Memory B cell (primary cell): ENCODE measurements at places on chromosomes 7 and 10.

DNA sequence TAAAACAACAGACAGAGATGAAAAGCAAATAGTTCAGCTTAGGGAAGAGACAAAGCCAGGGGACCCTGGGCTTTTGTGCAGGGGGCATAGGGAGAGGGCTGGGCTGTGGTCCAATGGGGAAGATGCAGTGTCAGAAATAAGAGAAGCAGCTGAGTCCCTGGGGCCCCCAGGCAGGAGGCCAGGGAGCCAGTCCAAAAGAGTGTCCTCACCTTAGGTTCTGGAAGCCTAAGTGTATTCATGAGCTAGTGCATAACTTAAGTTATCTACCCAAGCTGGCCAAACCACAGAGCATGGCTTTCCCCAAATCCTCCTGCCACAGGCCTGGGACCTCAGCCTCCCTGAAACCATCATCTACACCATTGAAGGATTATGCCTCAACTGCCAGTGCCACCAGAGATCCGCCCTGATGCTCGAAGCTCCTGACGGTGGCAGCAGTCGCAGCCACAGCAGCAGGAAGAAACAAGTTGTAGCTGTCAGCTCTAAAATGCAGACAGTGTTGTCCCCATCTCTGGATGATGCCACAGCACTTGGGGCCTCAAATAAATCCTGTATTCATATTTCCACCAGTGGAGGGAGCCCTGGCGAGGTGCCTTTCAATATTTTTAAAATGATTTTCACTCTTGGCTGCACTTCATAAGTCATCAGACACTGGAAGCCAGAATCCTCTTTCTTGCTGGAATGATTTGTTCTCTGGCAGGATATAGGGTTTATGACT lies 574.6 kb downstream of the GRID1 start:
- no peak for DNase-seq
- H3K27me3 ChIP-seq: no peaks in the 10 kb centered on the region
- no peak overlapping the region for H3K27ac ChIP-seq

GRCh38 chr7:44373418-44373740 lies 48.0 kb upstream of the CAMK2B start:
- peaks cover 4% of the 10 kb centered on the region for H3K27me3 ChIP-seq
- peaks cover 22% of the 10 kb centered on the region for H3K4me1 ChIP-seq
- no peaks in the 10 kb centered on the region for H3K36me3 ChIP-seq
- no peak for DNase-seq

DNA sequence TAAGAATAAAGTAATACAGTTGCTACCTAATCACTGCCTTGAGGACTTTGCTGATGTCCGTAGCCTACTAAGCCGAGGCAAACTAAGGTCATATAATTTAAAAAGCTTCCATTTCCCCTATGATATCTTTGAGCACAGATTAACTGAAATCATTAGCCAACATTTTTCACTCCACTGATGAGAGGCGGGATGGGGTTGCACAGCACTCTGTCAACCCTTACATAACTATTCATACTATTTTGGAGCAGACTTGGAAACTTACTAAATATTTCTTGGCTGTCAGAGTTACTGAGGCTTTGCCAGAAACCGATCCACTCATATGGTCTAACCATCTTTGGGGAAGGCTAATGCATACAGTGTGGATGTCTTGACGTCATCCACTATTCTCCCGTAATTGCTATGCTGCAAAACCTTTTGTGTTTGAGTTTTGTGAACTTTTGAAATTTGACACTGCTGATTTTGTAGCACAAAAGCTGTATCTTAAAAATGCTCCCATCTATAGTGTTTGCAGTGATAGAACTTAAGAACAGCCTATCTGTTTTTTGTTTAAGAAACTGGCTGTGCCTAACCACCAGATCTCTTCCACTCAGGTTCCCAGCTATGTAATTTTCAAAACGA lies 248.7 kb downstream of the TSPAN12 start:
- no peak for DNase-seq
- no peaks in the 10 kb centered on the region for H3K27me3 ChIP-seq
- H3K36me3 ChIP-seq: no peaks in the 10 kb centered on the region
- H3K4me3 ChIP-seq: no peak overlapping the region
- H3K27ac ChIP-seq: no peak overlapping the region

DNA sequence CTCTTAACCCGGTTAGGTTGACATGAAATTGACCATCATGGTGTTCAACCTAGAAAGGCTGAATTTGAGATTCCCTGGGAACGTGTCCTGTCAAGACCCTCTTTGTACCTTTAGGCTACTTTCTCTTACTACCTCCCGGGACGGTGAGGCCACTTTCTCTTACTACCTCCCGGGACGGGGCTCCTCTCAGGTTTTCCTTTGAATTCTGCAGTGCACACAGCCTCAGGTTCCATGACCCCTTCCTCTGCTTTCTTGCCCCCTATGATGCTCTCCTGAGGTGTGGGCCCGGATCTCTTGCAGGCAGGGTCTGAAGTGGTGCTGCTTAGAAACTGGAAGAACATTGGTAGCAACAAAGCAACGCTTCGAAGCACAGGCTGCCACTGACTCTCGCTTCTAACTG lies 155.3 kb downstream of the CAMK1D start:
- peaks cover 54% of the 10 kb centered on the region for H3K4me1 ChIP-seq
- H3K27ac ChIP-seq: no peak overlapping the region
- DNase-seq: no peak
- peaks cover 8% of the 10 kb centered on the region for H3K36me3 ChIP-seq
- H3K27me3 ChIP-seq: no peaks in the 10 kb centered on the region

GRCh38 chr10:70169011-70169410 lies 1.3 kb downstream of the SAR1A start:
- peaks cover 4% of the 10 kb centered on the region for H3K36me3 ChIP-seq
- H3K27ac ChIP-seq: peak overlapping the region; percentile 98
- H3K4me3 ChIP-seq: peak overlapping the region; percentile 98

- no peak overlapping the region for H3K4me3 ChIP-seq
- peaks cover 23% of the 10 kb centered on the region for H3K4me1 ChIP-seq
- H3K36me3 ChIP-seq: no peaks in the 10 kb centered on the region
- no peaks in the 10 kb centered on the region for H3K27me3 ChIP-seq
- no peak for DNase-seq
Measured at GRCh38 chr7:50164559-50165170, 71.6 kb upstream of the ZPBP start.

- no peaks in the 10 kb centered on the region for H3K36me3 ChIP-seq
- DNase-seq: no peak
- H3K4me3 ChIP-seq: no peak overlapping the region
- H3K27ac ChIP-seq: no peak overlapping the region
- H3K4me1 ChIP-seq: peaks cover 15% of the 10 kb centered on the region
Measured at GRCh38 chr10:99435986-99436638, 5.7 kb upstream of the GOT1 start.

DNA sequence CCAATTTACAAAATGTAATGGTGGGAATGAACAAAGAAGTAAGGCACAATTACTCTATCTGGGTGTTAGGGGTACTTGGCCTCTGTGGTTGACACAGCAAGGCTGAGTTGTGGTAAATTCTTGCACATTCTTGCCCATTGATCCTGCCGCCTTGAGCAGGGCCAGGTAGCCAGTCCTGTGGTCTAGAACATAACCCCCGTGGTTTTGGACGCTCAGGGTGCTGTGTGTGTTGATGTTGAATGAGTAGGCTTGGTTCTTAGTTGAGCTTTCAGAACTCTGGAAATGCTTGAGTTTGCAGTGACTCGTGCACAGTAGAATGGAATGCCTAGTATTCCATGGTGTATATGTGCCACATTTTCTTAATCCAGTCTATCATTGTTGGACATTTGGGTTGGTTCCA lies 42.3 kb upstream of the CDHR3 start:
- H3K27me3 ChIP-seq: peaks cover 8% of the 10 kb centered on the region
- H3K36me3 ChIP-seq: peaks cover 2% of the 10 kb centered on the region
- no peak overlapping the region for H3K4me3 ChIP-seq
- H3K4me1 ChIP-seq: no peaks in the 10 kb centered on the region
- no peak overlapping the region for H3K27ac ChIP-seq

DNA sequence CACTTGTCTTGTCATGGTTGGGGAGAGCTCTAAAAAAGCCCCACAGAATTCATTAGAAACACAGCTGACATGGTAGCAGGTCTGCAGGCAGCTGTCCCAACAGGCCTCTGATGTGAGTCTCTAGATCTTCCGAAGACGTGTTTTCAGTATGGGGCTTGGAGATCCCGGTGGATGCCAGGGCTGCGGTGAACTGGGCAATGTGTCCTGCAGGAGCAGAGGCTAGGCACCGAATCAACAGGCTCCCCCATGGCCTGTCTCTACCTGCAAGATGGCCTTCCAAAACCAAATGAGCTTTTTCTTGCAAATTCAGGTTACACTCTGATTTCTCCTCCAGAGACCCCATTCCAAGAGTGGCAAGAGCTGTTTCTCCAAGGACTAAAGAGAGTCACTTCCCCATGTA lies 2.9 kb downstream of the CPXM2 start:
- no peak overlapping the region for H3K4me3 ChIP-seq
- H3K27me3 ChIP-seq: peaks cover 10% of the 10 kb centered on the region
- no peaks in the 10 kb centered on the region for H3K36me3 ChIP-seq
- no peak overlapping the region for H3K27ac ChIP-seq

GRCh38 chr7:44733708-44734481 lies 14.8 kb upstream of the ZMIZ2 start:
- H3K4me1 ChIP-seq: peaks cover 7% of the 10 kb centered on the region
- H3K4me3 ChIP-seq: no peak overlapping the region
- no peak overlapping the region for H3K27ac ChIP-seq
- no peak for DNase-seq
- peaks cover 3% of the 10 kb centered on the region for H3K27me3 ChIP-seq

DNA sequence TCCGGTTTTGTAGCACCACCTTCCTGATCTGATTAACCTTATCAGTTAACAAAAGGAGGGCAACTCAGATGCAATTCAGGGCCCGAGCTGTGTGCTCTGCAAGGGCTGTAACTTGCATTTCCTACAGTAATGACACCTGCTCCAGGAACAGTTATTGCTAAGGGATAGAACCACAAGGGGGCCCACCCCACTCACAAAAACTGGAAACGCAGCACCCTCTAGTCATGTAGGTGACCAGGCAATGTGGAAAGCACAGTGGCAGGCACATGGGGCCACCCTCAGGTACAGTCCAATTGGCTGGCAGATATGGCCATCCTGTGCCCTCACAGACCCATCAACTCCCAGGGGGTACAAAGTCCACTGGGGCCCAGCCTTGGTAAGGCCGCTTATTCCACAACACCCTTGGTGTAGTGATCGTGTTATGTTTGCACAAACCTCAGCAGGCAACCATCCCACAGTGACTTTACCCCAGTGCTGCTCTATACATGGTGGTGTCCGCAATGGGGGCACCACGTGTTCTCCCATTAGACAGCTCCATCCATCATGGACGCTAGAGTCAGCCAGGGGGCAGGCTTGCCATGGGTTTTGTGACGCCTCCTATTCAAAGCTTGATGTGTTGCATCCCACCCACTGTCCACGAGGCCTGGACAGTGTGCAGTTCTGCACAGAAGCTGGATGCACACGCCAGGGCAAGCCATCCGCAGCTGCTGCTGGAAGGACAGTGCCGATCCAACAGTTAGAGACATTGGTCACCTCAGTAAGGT lies 9.4 kb downstream of the RNF133 start:
- no peak for DNase-seq
- H3K27ac ChIP-seq: no peak overlapping the region
- no peaks in the 10 kb centered on the region for H3K36me3 ChIP-seq
- no peak overlapping the region for H3K4me3 ChIP-seq
- no peaks in the 10 kb centered on the region for H3K4me1 ChIP-seq

GRCh38 chr7:30845426-30846135 lies 66.1 kb upstream of the AQP1 start:
- no peak for DNase-seq
- no peak overlapping the region for H3K4me3 ChIP-seq
- H3K27ac ChIP-seq: no peak overlapping the region
- no peaks in the 10 kb centered on the region for H3K27me3 ChIP-seq
- H3K36me3 ChIP-seq: no peaks in the 10 kb centered on the region
- H3K4me1 ChIP-seq: no peaks in the 10 kb centered on the region

DNA sequence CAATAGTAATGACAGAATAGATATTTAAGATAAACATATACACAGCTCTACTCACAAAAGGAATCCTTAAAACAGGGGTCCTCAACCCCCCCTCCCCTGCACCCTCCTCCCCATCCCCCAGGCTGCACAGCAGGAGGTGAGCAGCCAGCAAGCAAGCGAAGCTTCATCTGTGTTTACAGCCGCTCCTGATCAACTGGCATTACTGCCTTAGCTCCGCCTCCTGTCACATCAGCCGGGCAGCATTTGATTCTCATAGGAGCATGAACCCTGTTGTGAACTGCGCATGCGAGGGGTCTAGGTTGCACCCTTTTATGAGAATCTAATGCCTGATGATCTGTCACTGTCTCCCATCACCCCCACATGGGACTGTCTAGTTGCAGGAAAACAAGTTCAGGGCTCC lies 65.5 kb downstream of the SMURF1 start:
- H3K4me1 ChIP-seq: peaks cover 16% of the 10 kb centered on the region
- H3K27ac ChIP-seq: no peak overlapping the region
- no peaks in the 10 kb centered on the region for H3K27me3 ChIP-seq
- H3K4me3 ChIP-seq: no peak overlapping the region
- H3K36me3 ChIP-seq: peaks cover 8% of the 10 kb centered on the region

DNA sequence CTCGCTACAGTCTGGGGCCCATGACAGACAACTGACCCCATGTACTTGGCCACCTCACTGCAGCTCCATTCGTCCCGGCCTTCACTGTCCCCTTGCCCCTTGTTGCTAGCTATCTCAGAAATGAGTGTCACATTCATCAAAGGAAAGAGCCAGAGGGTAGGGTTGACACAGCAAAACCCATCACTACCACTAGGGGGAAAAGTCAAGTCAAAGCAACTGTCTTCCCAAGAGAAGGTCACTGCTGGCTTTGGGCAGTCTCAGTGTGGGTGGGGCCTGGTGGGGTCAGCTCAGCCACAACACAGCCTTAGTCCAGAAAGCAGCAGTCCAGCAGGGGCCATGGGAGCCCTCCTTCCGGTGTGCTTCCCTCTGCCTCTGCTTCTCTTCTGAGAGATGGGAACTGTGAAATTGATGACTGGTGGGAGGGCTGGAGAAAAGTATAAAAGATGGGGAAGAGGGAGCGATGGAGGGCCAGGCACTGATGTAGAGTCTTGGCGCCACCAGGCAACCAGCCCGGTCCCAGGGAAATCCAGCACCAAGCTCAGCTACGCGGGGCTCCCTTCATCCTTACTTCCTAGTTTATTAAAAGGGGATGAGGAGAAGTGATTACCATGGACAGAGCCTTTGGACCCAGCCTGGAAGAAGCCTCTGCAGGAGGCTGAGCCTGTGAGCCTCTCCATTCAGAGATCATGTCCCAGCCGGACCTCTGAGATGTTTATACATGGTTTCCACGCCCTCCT lies 58.0 kb downstream of the PLXNA4 start:
- no peak overlapping the region for H3K4me3 ChIP-seq
- no peaks in the 10 kb centered on the region for H3K4me1 ChIP-seq
- no peak overlapping the region for H3K27ac ChIP-seq
- no peak for DNase-seq
- H3K36me3 ChIP-seq: no peaks in the 10 kb centered on the region

DNA sequence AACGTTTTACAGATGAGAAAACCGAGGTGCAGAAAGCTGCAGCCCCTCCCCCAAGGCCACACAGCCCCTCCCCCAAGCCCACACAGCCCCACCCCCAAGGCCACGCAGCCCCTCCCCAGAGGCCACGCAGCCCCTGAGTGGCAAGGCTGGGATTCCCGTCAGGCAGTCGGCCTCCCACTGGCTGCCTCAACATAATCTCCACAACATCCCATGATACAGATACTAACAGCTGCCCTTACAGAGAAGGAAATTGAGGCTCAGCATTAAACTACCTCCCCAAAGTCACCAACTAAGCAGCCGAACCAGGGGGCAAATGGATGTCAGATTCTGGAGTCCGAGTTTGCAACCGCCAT lies 15.9 kb downstream of the SH3PXD2A start:
- peaks cover 10% of the 10 kb centered on the region for H3K27me3 ChIP-seq
- no peak overlapping the region for H3K4me3 ChIP-seq
- no peak for DNase-seq
- H3K36me3 ChIP-seq: no peaks in the 10 kb centered on the region
- H3K27ac ChIP-seq: no peak overlapping the region
